Stimulated activated naive B cell treated with anti-CD40 and anti-IgM and Interleukin-4, amounts not matched to agents 10 μg/mL and 1 μg/mL and 100 μg/mL, for 72 hours (primary cell): ENCODE measurements at places on chromosomes 1 and 21.

- no peak for DNase-seq
Observed at GRCh38 chr1:100780814-100781213, 61.3 kb downstream of the VCAM1 start.

- DNase-seq = no peak
Observed at GRCh38 chr1:14826172-14826636, 227.7 kb downstream of the KAZN start.

DNA sequence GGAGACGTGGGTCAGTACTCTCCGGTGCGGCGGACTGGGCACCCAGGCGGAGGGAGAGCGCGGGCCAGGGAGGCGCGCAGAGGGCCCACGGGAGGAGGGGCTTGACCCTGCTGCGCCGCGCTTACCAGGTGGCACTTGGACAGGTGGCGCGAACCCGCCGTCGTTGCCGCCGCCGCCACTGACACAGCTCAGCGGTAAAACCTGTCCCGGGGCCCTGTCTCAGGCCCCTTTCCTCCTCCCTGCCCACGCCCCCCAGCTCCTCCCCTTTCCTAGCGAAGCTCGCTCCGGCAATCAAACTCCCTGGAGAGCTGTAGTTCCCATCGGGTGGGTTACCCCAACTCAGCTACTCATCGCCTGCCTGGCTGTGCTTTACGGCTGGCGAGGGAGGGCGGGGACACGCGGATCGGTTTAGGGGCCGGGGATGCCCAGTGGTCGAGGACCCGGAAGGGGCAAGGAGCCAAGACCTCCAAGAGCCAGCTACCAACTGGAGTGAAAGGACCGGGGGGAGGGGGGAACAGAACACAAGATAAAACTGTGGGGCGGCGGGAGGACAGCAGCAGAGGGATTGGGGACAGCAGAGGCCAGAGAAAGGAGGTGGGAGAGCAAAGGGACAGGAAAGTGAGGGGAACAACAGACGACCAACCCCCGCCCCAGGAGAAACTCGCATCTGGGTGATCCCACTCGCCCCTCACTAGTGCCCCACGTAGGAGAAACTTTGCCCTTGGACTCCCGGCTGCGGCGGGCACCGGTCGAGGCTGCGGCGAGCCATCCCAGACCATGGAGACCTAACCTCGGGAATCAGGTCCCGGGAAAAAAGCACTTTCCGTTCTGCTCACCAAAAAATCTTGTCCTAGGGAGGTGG lies 2.9 kb downstream of the GFI1 start:
- peak; percentile 63 for DNase-seq

GRCh38 chr1:56777972-56778371 lies 41.2 kb downstream of the FYB2 start:
- DNase-seq = no peak

GRCh38 chr1:192937128-192937527 lies 122.0 kb downstream of the UCHL5 start:
- no peak for DNase-seq

DNA sequence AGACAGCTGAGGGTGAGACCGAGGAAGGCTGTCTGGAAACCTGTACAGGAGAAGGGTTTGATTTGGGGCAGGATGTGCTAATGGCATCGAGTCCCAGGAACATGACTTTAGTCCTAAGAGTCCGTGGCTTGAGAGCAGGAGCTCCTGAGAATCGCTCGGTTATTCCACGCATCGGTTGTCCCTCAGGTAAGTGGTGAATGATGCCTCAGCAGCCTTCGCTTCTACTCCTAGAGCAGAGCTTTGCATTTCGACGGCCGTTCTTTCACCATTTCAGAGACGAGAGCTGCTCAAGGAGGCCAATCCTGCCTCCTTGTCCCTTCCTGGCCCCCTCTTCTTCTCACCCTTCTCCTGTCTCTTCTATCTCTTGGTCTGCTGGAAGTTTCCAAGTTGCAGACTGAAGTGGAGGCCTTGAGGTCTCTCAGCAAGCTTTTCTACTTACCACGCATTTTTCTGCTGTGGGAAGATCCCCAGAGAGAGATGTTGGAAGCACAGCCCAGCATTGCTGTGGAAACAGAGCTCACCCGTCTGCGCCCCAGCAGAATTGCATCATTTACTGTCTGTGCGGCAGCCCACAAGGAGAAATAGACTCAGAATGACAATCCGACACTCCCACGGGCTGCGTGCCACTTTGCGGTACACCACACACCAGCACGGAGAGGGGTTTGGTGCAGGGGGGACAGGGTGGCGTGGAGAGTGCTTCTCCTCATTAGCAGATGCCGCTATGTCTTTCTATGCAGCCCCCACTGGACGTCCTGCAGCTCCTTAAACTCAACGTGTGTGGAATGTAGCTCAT lies 270.7 kb upstream of the C1orf174 start:
- no peak for DNase-seq

DNA sequence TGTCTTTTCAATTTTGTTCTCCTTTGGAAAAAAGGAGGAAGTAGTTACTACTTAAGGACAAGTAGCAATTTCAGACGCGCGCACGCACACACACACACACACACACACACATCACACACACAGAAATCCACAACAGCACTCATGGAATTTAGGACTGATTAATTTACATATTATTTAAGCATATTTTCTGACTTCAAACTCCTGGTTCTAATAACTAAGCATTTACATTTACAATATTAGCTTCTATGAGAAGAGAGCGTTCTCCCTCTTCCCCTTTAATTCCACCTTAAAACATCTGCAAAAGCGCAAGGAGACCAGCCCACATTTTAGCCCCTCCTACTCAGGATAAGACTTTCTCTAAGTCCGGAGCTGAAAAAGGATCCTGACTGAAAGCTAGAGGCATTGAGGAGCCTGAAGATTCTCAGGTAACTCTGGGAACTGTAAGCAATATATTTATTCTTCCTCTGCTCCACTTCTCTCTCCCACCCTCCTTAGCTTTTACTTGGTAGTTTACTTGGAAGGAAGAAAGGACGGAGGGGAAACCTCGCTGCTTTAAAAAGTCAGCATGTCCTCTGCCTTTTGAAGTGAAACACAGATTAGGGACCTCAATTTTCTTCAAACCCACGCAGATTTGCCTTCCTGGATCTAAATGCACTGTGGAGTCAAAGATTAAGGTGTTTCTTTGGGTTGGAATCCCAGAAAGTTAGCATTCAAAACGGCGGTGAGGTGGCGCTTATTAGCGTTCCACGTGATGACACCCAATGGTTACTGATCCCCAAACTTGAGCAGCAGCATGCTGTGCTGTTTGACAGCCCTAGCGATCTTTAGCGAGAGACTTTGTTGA lies at the start of gene PLA2G4A:
Gene PLA2G4A, plus strand, starts transcription at position 339 of the 844 bp plus-strand sequence. CDS start 25,406 bp downstream, outside the sequence.
- DNase-seq = peak; percentile 3

DNA sequence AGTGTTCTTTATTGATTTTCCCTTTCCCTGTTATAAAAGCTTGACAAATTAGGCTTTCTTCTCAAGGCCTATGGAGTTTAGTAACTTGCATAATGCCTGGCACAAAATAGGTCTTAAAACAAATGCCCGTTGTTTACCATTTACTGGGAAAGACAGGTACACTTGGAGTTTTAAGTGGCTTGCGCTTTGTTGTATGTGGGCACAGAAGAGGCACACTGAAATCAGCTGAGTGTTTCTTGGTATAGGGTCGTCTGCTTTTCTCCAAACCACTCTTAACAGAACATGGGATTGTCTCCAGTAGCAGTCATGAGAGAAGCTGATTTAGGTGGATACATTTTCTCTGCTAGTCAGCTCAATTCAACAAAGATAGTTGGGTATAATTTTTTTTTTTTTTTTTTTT lies 132.5 kb downstream of the SYT14 start:
- no peak for DNase-seq

DNA sequence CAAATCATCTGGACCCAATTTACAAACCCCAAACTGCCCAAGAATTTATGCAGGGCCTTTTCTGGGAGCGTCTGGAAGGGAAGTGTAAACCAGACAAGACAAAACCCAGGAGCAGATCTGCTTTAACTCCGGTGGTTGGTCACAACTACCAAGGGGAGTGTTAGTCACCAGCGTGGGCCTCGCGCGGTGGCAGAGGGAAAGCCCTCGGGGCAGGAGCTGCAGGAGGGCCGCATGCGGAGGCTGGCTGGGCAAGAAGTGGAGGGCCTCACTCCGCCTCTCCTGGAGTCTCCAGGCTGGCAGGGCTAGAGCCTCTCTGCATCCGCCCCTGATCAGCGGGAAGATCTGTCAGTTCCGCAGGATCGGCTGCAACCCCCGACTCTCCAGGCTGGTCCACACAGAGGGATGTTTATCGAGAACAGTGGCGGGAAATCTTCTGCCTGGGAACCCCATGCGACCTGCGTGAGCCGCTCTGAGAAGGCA lies 2.0 kb downstream of the COL24A1 start:
- DNase-seq = no peak

GRCh38 chr21:38912102-38912629 lies 106.4 kb downstream of the ETS2 start:
- no peak for DNase-seq

DNA sequence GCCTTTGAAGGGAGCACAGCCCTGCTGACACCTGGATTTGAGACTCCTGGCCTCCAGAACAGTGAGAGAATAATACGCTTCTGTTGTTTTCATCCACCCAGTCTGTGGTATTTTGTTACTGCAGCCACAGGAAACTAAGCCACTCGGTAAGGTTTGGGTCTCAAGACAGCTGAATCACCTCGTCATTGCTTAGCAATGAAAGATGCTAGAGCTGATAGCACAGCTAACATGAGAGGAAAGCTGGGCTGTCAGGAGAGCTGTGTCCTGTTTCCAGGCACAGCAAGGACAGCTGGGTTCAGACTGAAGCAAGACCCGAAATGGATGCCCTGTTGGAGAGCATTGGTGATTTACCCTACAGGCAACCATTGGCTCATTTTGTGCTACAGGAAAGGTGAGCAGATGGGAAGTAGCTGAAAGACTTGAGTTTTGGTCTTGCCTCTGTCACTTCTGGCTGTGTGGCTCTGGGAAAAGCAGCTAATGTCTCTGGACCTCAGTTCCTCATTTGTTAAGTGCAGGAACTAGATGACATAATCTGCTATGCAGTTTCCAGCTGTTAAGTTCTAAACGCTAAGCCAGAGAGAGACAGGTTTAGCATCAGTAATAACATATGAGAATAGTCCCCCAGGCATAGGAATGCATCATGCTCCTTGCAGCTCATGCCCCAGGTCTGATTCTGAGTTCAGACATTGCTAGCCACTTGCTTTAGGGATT lies 58.0 kb downstream of the CLIC6 start:
- no peak for DNase-seq

- DNase-seq = no peak
Observed at GRCh38 chr1:211648980-211649934, 26.2 kb downstream of the NEK2 start.
